ENCODE measurements at places on chromosomes 6 and 20.

DNA sequence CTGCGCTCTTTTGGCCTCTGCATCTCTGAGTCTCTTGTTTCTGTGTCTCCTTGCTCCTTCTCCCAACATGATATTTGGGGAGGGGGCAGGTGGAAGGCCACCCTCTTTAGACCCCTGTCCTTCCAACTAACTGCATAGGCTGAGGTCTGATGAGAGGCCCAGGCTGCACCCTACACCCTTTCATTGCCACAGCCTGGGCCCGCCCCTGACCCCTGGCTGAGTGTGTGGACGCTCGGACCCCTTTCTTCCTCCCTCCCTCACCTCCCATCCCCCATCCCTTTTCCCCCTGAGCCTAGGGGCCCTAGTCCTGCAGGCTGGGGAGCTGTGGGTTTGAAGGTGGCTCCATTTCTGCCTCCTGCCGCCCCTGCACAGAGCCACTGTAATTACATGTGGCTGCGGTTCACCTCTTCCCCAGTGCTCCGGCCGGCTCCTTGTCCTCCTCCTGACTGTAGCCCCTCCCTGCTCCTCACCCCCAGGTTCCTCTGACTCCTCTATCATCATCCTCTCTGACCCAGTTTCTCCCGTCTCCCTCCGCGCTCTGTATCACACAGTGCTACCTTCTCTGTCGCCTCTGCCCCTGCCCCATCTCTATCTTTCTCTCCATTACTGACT is 6.8 kb downstream of the MDFI start:
- DNase-seq, result no peak

GRCh38 chr6:129686941-129687627 is 22.9 kb downstream of the ARHGAP18 start:
- DNase-seq, result no peak

DNA sequence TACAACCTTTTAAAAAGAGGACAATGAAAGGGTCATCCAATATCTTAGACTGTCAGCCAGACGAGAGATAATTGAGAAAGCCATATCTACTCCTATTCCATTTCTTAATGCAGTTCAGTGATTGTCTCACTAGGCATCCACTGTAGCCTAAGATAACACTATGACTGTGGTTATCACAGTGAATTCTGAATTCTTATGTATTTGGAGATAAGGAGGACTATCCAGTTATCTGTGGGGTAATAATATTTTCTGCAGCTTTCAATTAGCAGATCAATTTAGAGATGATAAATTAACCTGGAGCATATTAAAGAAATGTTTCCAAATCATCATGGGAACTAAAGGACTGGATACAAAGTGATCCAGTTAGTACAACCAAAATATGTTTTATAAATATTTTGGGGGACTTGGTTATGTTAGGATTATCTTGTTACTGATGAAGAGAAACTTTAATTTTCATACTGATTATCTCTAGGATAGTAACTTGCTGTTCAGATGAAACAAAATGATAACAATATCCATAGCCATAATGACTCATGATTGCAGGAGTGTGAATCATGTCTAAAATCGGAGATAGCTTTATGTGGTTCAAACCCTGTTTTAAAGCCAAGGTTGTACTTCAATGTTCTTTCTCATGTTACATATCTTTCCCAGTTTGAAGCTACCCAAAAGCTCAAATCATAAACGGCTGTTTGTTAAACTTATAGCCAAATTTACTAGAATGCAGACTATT is 1152.0 kb downstream of the HACE1 start:
- no peak for DNase-seq

DNA sequence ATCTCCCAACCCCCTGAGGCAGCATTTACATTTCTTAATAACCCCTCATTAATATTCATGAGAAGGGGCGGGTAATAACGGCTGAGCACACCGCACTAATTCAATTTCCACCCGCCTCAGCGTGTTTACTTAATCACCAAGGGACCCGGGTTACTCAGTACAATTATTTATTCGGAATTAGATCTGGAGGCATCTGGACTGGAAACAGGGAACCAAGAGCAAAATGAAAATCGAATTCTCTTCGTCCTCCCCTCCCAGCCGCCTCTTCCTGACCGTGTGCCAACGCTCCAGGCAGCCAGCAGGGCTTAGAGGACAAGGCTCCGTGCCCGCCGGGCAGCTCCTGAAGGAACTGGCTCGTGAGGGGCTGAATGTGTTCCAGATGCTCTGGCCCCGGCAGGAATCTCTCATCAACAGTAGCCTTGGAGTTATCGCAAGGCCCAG is 23.5 kb upstream of the CTNNBL1 start:
- DNase-seq, result no peak

DNA sequence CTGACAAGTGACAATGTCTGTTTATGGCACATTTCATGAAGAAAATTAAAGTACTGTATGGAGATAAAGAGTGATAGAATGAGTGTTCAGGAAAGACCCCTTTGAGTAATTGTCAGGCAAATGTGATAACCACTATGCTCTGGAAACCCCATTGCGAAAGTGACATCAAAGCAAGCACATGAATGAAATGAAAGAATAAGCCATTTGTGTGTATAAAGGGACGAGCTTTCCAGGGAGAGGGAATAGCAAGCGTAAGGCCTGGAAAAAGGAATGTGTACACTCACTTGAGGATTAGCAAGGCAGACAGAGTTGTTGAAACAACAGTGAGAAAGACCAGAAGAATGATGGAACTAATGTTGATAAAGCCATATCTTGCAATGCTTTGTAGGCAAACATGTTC is 490.0 kb downstream of the GRIK2 start:
- DNase-seq, result no peak
